ENCODE measurements at places on chromosomes 1 and 21.

GRCh38 chr1:231059566-231060193 is 19.6 kb upstream of the FAM89A start:
- DNase-seq = no peak
- no peaks in the 10 kb centered on the region for H3K4me1 ChIP-seq
- no peak overlapping the region for H3K4me3 ChIP-seq
- H3K27ac ChIP-seq = no peak overlapping the region
- no peaks in the 10 kb centered on the region for H3K27me3 ChIP-seq
- no peaks in the 10 kb centered on the region for H3K36me3 ChIP-seq

- H3K36me3 ChIP-seq = no peaks in the 10 kb centered on the region
- no peaks in the 10 kb centered on the region for H3K4me1 ChIP-seq
- no peaks in the 10 kb centered on the region for H3K27me3 ChIP-seq
- no peak overlapping the region for H3K4me3 ChIP-seq
Measured at GRCh38 chr1:212899845-212900244, 41.8 kb downstream of the FLVCR1 start.

DNA sequence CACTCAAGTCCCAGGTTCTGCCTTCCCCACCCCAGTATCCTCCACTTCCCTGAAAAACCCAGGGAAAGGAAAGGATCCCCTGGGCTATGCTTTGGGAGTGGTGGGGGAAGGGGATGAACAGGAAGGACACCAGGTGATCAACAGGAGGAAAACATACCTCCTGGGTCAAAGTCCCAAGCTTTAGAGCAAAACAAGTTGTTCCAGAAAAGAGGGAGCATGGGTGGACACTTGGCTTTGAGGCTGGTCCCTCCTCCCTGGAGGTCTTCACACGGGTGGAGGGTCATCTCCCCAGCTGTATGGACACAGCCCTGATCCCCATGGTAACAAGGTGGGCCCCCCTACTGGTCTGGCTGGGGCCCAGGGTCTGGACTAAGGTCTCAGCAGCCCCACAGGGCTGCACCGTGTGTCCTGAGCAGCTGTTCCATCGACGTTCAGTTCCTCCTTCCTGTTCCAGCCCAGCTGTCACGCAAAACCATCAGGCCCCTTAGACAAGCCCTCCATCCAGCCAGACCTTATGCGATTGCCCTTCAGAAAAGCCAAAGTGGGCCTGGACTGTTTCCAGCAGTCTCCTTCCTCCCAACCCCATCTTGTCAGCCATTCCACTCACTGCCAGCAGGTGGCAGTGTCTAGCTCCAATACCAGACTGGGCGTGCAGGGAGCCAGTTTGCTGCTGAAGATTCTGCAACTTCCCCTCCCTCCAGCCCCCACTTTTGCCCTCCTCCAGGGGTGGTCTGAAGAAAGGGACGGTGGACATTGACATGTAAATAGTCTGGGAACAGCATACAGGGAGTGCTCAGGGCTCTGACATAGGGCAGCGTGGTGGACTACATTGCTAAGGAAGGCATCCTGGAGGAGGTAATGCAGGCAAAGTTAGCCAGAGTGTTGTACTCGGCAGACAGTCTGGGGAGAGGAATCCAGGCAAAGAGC is 2.9 kb upstream of the PDZK1IP1 start:
- no peaks in the 10 kb centered on the region for H3K36me3 ChIP-seq
- peaks cover 6% of the 10 kb centered on the region for H3K4me1 ChIP-seq
- DNase-seq = peak; percentile 36
- no peak overlapping the region for H3K4me3 ChIP-seq
- peaks cover 32% of the 10 kb centered on the region for H3K27me3 ChIP-seq
- H3K27ac ChIP-seq = no peak overlapping the region

- peaks cover 7% of the 10 kb centered on the region for H3K27me3 ChIP-seq
- no peak overlapping the region for H3K4me3 ChIP-seq
- no peak overlapping the region for H3K27ac ChIP-seq
- no peaks in the 10 kb centered on the region for H3K36me3 ChIP-seq
Measured at GRCh38 chr21:45297329-45297728, 9.6 kb upstream of the POFUT2 start.

GRCh38 chr1:222691016-222691415 is 21.3 kb downstream of the AIDA start:
- DNase-seq = no peak
- H3K27me3 ChIP-seq = no peaks in the 10 kb centered on the region
- no peak overlapping the region for H3K27ac ChIP-seq
- peaks cover 10% of the 10 kb centered on the region for H3K36me3 ChIP-seq
- H3K4me3 ChIP-seq = no peak overlapping the region

- H3K27me3 ChIP-seq = no peaks in the 10 kb centered on the region
- no peaks in the 10 kb centered on the region for H3K4me1 ChIP-seq
- no peak overlapping the region for H3K4me3 ChIP-seq
- no peak overlapping the region for H3K27ac ChIP-seq
Measured at GRCh38 chr1:43809097-43809673, 101.8 kb downstream of the ST3GAL3 start.

DNA sequence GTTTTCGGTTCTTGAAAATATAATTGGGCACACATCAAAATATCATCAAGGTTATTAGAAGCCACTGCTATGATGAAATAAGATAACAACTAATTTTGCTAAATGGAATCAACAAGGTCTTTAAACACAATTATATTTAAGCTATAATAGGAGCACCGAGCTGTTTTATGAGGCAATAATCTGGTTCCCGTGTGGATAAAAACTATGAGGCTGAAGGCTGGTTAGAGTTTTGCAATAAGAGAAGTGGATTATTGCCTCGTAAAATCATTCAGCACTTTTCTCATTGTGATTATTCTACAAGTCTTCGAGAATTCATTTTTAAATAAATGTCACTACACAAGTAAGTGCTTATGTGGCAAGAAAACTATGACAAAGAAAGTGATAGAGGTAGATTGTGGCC is 975.7 kb upstream of the ADGRL2 start:
- H3K4me1 ChIP-seq = no peaks in the 10 kb centered on the region
- no peak overlapping the region for H3K27ac ChIP-seq
- DNase-seq = no peak
- no peak overlapping the region for H3K4me3 ChIP-seq
- no peaks in the 10 kb centered on the region for H3K36me3 ChIP-seq

DNA sequence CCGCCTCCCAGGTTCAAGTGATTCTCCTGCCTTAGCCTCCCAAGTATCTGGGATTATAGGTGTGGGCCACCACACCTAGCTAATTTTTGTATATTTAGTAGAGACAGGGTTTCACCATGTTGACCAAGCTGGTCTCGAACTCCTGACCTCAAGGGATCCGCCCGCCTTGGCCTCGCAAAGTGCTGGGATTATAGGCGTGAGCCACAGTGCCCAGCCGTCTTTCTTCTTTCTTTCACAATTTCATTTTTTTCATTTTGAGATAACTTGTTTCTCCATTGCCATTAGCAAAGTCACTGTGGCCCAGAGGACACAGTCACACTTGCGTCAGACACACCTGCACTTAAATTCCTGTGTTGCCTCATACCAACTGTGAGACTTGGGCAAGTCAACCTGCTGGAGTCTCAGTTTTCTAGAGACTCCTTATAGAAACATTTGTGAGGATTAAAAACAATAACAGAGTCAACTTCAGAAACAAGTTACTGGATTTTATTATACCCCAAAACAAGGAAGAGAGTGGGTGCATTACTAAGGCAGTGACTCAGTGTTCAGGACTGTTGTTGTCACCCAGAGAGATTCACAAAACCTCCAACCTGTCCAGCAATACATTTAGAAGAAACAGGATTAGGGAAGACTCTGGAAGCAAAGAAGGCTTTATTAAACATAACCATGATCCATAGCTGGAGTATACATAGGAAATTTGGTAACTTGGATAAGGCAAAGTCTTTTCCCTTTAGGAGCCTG is 2.6 kb downstream of the TEDDM1 start:
- no peak for DNase-seq
- H3K4me1 ChIP-seq = no peaks in the 10 kb centered on the region
- no peak overlapping the region for H3K27ac ChIP-seq
- H3K36me3 ChIP-seq = no peaks in the 10 kb centered on the region

- no peak for DNase-seq
- no peaks in the 10 kb centered on the region for H3K27me3 ChIP-seq
- H3K27ac ChIP-seq = no peak overlapping the region
- H3K4me3 ChIP-seq = no peak overlapping the region
Measured at GRCh38 chr1:185914089-185914488, 179.9 kb downstream of the HMCN1 start.

- no peak for DNase-seq
- H3K4me1 ChIP-seq = peaks cover 18% of the 10 kb centered on the region
- H3K36me3 ChIP-seq = peaks cover 3% of the 10 kb centered on the region
- H3K4me3 ChIP-seq = no peak overlapping the region
- H3K27me3 ChIP-seq = no peaks in the 10 kb centered on the region
Measured at GRCh38 chr1:174997041-174997440, 2.7 kb upstream of the CACYBP start.

GRCh38 chr1:28815533-28816185 is 3.7 kb downstream of the OPRD1 start:
- H3K27ac ChIP-seq = no peak overlapping the region
- peaks cover 74% of the 10 kb centered on the region for H3K27me3 ChIP-seq
- H3K4me3 ChIP-seq = no peak overlapping the region

GRCh38 chr21:31498985-31499384 is 154.9 kb upstream of the TIAM1 start:
- H3K4me1 ChIP-seq = no peaks in the 10 kb centered on the region
- DNase-seq = no peak
- no peak overlapping the region for H3K4me3 ChIP-seq

DNA sequence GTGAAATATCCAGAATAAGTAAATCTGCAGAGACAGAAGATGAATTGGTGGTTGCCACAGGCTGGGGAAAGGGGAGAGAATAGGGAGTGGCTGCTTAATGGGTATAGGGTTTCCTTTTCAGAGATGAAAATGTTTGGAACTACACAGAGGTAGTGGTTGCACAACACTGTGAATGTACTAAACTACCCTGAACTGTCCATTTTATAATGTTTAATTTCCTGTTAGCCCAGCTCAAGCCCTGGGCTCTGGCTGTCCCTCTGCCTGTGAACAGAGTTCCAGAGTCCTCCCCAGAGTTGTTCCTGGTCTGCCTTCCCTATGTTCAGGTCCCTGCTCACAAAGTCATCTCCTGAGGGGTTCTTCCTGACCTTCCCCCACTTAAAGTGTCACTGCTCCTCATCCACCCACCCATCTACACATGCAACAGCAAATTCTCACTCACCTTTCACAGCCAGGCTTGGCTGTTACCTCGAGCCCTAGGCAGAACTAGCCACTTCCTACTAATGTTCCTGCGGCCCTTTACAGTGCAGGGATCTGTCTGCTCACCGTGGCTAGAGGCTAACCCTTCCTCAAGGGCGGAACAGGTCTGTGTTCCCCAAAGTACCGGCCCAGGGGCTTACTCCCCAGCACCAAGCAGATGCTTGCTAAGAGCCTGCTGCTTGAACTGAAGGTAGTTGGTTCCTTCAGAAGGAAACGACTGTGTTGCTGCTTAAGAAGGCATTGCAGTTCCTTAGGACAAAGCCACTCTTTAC is 22.4 kb downstream of the DHCR24 start:
- H3K4me1 ChIP-seq = no peaks in the 10 kb centered on the region
- DNase-seq = no peak
- H3K27ac ChIP-seq = no peak overlapping the region
- H3K27me3 ChIP-seq = no peaks in the 10 kb centered on the region
- H3K4me3 ChIP-seq = no peak overlapping the region

GRCh38 chr1:165898837-165899236 is 71.4 kb downstream of the UCK2 start:
- H3K27me3 ChIP-seq = no peaks in the 10 kb centered on the region
- H3K4me1 ChIP-seq = peaks cover 7% of the 10 kb centered on the region
- H3K27ac ChIP-seq = no peak overlapping the region
- no peak for DNase-seq
- H3K4me3 ChIP-seq = no peak overlapping the region

GRCh38 chr1:34663031-34663430 is 91.8 kb upstream of the GJB5 start:
- no peak overlapping the region for H3K4me3 ChIP-seq
- H3K36me3 ChIP-seq = no peaks in the 10 kb centered on the region
- no peaks in the 10 kb centered on the region for H3K4me1 ChIP-seq
- DNase-seq = no peak

DNA sequence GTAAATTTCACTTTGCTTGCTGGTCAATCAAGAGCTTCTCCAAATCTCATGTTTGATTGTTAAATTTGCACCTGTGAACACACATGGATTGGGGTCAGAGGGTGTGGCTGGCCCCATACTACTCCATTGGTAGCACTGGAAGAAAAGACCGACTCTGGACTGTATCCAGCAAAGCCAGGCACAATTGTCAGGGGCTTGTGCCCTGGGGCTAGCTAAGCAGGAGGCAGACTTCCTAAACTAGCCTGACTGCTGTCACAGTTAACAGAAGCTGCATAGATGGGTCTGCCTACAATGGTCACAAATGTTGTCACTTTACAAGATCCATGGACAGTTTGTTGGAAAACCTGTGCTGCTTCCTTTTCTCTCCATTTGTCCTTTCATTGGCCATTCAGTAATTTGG is 421.0 kb downstream of the DSCAM start:
- no peaks in the 10 kb centered on the region for H3K36me3 ChIP-seq
- no peaks in the 10 kb centered on the region for H3K4me1 ChIP-seq
- no peak overlapping the region for H3K4me3 ChIP-seq
- no peak for DNase-seq

- H3K36me3 ChIP-seq = peaks cover 20% of the 10 kb centered on the region
- H3K27ac ChIP-seq = peak within 1 kb of the TSS; percentile 67
- no peaks in the 10 kb centered on the region for H3K27me3 ChIP-seq
- H3K4me3 ChIP-seq = peak within 1 kb of the TSS; percentile 93
- H3K4me1 ChIP-seq = peaks cover 17% of the 10 kb centered on the region
Measured at GRCh38 chr1:145918144-145918991, at the start of gene PEX11B. TSS of gene PEX11B (minus strand) at chr1:145918717. CDS start at chr1:145918688, 29 bp downstream.

DNA sequence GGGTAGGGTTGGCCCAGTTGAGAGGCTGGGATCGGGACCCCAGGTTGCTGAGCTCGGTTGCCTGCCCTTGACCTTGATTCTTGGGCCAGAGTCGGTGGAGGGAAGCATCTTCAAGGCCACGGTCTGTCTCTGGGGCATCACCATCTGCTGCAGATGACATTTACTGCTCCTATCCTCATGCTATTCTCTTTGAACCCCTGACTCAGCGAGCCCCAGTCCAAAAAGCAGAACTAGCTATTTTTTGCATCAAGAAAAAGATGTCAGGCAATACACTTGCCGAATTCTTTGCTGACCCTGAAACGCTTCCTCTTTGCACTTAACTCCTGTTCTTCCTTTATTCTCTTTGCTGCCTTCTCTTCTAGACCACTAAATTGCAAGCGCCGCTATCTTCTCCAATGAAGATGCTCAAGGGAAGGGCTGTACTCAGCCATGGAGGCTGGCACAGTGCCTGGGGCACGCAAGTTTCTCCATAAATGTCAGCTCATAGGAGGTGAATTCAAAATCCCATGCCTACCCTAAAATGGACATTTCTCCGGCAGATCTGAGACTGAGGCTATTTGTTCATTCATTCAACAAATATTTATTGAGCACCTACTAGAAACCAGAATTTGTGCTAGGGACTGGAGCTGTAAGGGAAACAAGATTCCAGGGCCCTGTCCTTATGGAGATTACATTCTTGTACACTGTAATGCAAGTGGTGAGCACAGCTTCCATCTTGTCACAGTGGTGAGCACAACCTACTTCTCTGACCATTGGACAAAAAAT is 20.5 kb upstream of the CAPZB start:
- no peak overlapping the region for H3K4me3 ChIP-seq
- H3K27ac ChIP-seq = no peak overlapping the region
- H3K4me1 ChIP-seq = no peaks in the 10 kb centered on the region
- no peak for DNase-seq

GRCh38 chr1:244680667-244681066 is 27.7 kb downstream of the DESI2 start:
- no peak overlapping the region for H3K27ac ChIP-seq
- no peaks in the 10 kb centered on the region for H3K27me3 ChIP-seq
- peaks cover 6% of the 10 kb centered on the region for H3K36me3 ChIP-seq
- DNase-seq = no peak
- peaks cover 4% of the 10 kb centered on the region for H3K4me1 ChIP-seq

GRCh38 chr1:95547005-95547404 is 313.0 kb downstream of the RWDD3 start:
- H3K27me3 ChIP-seq = no peaks in the 10 kb centered on the region
- no peaks in the 10 kb centered on the region for H3K36me3 ChIP-seq
- no peak overlapping the region for H3K27ac ChIP-seq
- no peak for DNase-seq
- H3K4me3 ChIP-seq = no peak overlapping the region
